ENCODE measurements at places on chromosomes 1 and 21. TPM values are rescaled to one million over a fixed set of nuclear protein-coding genes. Genes with fewer than 3 reads are reported as not detected.

- no peak overlapping the region for H3K27ac ChIP-seq
- no peak overlapping the region for H3K4me3 ChIP-seq
These were observed 19.3 kb downstream of the RRAGC start for GRCh38 chr1:38840281-38840680.

GRCh38 chr21:27268290-27268689 lies 301.4 kb upstream of the ADAMTS5 start:
- peaks cover 15% of the 10 kb centered on the region for H3K36me3 ChIP-seq
- DNase-seq: peak; percentile 61
- H3K4me1 ChIP-seq: peaks cover 35% of the 10 kb centered on the region
- H3K27ac ChIP-seq: peak overlapping the region; percentile 64
- H3K4me3 ChIP-seq: no peak overlapping the region

DNA sequence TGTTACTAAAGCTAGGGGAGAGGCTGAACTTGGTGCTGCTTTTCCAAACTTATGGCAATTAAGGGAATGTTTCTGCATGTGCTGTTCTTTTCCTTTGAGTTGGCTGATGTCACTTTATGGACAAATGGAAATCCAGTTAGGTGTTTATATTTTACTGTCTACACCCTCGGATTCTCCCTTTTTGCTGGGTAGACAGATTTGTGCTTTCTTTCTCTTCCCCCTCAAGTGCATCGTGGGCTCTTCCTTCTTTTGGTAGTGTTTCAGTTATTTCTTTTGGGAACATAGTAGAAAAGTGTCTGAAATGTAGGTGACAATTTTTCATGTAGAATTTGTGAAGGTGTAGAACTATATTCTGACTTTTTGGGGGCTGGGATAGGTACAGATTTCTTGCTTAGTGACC lies 22.9 kb downstream of the SYT14 start:
- no peaks in the 10 kb centered on the region for H3K36me3 ChIP-seq
- peaks cover 36% of the 10 kb centered on the region for H3K4me1 ChIP-seq
- no peak for DNase-seq
- no peak overlapping the region for H3K27ac ChIP-seq
- H3K27me3 ChIP-seq: peaks cover 2% of the 10 kb centered on the region
- H3K4me3 ChIP-seq: no peak overlapping the region

CD1B gene
- total RNA-seq: not detected

C1orf167 gene
- not detected for total RNA-seq

ERICH3 gene
- not detected for total RNA-seq

AADACL3 gene
- not detected for total RNA-seq
